ENCODE measurements at places on chromosomes 6 and 20.

DNA sequence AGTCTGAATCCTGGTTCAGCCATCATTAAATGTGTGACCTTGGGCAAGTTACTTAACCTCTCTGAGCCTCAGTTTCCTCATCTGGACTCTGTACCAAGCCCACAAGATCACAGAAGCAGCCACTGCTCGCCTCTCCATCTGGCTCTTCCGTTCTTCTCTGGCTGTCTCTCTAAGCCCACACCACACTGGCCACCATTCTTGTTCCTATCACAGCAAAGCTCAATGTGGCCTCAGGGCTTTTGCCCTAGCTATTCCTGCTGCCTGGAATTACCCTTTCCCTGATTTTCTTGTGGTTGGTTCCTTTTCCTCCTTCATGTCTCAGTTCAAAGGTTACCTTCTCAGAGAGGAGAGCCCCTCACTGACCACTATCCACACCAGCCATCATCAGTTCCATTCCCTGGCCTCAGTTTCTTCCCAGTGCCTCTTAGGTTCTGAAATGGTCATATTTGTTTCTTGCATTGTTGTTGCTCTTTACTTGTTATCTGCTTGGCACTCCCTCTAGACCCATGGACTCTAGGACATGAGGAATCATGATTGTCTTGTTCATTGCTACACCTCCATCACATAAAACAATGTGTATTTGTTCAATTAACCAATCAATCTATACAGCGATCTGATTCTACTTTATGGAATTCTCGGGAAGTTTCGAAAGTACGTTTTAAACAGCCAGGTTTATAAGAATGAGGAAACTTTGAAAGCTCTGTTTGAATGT, 56.5 kb upstream of the PTPN1 start:
- DNase-seq, result no peak

- no peak for DNase-seq
Observed at GRCh38 chr20:4026093-4026601, 10.8 kb upstream of the RNF24 start.

DNA sequence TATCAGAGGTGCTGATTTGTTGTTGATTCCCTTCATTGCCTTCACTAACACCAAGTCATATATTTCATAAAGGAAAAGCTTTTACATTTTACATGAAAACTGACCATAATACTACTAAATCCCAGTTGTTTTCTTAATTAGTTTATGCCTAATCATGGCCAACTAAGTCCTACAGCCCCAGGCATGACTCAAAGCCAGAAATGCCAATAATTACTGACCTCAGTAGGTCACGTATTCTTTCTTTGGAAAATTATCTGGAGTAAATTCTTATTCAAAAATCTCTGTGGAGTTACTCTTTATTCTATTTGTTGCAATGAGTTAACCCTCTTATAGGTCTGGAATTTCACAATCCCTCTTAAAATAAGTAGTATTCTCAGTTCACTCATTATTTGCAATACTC, 13.5 kb upstream of the MYB start:
- DNase-seq, result no peak

- DNase-seq, result no peak
Observed at GRCh38 chr6:52201046-52201445, 14.9 kb downstream of the IL17A start.

DNA sequence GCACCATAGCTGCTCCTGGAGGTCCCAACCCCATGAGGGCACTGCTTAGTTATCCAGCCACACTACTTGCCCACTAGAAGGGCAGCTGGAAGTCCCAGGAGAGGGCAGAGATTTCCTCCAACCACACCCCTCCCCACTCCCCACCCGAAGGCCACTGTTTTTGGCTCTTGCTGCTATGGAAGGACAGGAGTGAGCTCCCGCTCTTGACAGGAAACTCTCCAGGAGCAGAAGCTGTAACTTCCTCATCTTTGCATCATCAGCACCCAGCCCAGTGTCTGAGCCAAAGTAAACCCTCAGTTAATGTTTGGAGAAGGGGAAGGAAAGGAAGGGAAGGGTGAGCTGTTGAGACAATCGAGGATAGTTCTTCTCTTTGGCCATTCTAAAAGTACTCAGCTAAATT, 120.7 kb downstream of the MTFR2 start:
- DNase-seq, result no peak

- DNase-seq, result no peak
Observed at GRCh38 chr6:107931894-107932293, 26.1 kb downstream of the SEC63 start.

GRCh38 chr6:151690303-151690702, 117.2 kb upstream of the ESR1 start:
- no peak for DNase-seq

DNA sequence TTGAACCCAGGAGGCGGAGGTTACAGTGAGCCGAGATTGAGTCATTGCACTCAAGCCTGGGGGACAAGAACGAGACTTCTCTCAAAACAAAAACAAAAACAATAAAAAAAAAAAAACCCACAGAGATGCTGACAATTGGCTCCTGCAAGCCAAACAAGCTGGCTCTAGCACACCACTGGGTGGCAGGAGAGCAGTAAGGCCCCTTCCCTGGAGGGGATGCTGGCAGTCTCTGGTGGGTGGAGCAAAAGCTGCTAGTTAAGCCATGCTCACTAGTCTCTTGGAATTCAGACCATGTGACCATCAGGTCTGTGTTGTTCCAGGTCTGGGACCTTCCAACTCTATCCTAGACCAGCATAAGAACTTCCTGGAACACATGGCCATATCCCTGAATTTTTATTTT, 18.9 kb upstream of the DSN1 start:
- DNase-seq, result peak; percentile 60

GRCh38 chr6:117371492-117371891, 54.2 kb downstream of the ROS1 start:
- DNase-seq, result no peak

GRCh38 chr20:49308875-49309274, 31.0 kb upstream of the ZNFX1 start:
- no peak for DNase-seq

- DNase-seq, result no peak
Observed at GRCh38 chr6:64644024-64644423, 1008.4 kb downstream of the PHF3 start.

GRCh38 chr20:56816349-56816748, 187.2 kb downstream of the TFAP2C start:
- DNase-seq, result no peak

- DNase-seq, result no peak
Observed at GRCh38 chr6:42332916-42333315, 115.3 kb upstream of the MRPS10 start.

- DNase-seq, result no peak
Observed at GRCh38 chr20:955111-955510, 39.0 kb upstream of the ANGPT4 start.

DNA sequence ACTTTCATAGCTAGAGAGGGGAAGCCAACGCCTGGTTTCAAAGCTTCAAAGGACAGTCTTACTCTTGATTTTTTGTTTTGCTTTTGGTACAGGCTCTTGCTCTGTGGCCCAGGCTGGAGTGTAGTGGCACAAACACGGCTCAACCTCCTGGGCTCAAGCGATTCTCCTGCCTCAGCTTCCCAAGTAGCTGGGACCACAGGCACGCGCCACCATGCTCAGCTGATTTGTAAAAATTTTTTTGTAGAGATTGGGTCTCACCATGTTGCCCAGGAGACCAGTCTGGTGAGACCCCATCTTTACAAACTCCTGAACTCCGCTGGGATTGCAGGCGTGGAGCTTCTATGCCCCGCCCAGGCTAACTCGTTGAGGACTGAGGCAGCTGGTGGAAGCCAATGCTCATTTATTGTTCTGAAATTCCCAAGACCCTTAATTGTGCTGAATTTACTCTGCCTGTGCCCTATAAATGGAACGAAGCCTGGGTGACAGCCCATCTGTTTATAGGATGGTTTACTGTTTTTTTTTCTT, 18.0 kb downstream of the SRSF3 start:
- no peak for DNase-seq

DNA sequence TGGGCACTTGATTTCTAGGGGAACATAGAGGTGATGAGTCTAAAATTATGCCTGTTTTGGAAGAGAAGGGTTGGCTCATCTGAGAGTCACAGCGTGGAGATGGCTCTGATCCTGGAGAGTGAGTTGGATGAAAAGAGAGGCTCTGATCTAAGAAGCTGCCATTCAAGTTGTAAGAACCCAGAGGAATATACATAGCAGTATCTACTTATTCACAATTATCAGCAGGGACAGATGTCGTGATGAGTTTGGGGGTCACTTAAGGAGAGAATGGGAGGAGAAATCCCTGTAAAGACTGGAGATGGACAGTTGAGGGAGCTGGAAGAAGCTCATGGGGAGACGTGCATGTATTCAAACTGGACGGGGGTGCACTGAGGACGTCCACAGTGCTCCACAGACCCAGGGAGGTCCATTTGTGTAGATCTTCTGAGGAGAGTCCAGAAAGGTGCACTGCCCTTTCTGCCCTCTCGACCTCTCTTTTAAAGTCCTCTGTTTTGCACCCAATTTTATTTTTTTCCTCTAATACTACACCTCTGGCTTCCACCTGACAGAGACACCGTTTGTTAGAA, 124.7 kb upstream of the SSTR4 start:
- DNase-seq, result no peak

GRCh38 chr6:53796791-53797190, 2.0 kb downstream of the LRRC1 start:
- peak; percentile 59 for DNase-seq

DNA sequence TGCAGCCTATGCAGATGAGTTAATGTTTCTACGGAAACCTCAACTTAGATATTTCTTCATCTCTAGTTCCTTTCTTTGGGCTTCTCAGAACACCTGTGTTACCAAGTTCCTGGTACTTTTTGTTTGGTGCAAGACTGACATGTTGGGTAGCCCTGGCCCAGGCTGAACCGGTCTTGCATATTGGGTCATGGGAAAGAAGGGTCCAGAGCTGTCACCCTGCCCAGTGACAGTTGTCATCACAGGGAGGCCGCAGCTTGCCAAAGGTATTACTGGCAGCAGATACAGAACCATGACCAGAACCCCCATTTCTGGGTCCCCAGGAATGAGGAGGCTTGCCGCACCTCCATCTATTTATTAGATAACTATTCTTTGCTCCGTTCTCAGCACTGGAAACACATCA, 40.2 kb downstream of the PDYN start:
- DNase-seq, result no peak

- DNase-seq, result no peak
Observed at GRCh38 chr6:105301072-105301503, 101.8 kb downstream of the PREP start.

- peak; percentile 75 for DNase-seq
Observed at GRCh38 chr6:44116641-44117382, 10.4 kb downstream of the MRPL14 start.

- peak; percentile 49 for DNase-seq
Observed at GRCh38 chr6:32774426-32774825, 11.1 kb upstream of the HLA-DQB2 start.

DNA sequence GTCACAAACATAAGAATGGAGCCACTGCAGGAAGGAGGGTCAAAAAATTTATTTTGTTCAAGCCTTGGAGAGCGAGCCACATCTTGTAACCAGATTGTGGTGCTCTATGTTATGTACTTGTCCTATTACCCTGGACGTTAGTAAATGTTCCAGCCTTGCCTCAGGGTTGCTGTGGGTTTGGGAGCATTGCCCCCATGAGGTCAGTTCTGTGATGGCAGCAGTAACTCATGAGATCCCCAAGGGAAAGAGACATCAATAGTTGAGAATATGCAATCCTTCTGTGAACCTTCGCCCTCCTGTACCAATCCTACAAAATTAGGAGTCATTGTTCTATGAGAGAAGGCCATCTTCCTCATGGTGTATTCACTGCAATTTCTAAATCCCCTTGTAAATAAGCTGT, 16.4 kb upstream of the CFAP206 start:
- peak; percentile 35 for DNase-seq

- no peak for DNase-seq
Observed at GRCh38 chr20:32192698-32193097, 14.8 kb downstream of the PLAGL2 start.

DNA sequence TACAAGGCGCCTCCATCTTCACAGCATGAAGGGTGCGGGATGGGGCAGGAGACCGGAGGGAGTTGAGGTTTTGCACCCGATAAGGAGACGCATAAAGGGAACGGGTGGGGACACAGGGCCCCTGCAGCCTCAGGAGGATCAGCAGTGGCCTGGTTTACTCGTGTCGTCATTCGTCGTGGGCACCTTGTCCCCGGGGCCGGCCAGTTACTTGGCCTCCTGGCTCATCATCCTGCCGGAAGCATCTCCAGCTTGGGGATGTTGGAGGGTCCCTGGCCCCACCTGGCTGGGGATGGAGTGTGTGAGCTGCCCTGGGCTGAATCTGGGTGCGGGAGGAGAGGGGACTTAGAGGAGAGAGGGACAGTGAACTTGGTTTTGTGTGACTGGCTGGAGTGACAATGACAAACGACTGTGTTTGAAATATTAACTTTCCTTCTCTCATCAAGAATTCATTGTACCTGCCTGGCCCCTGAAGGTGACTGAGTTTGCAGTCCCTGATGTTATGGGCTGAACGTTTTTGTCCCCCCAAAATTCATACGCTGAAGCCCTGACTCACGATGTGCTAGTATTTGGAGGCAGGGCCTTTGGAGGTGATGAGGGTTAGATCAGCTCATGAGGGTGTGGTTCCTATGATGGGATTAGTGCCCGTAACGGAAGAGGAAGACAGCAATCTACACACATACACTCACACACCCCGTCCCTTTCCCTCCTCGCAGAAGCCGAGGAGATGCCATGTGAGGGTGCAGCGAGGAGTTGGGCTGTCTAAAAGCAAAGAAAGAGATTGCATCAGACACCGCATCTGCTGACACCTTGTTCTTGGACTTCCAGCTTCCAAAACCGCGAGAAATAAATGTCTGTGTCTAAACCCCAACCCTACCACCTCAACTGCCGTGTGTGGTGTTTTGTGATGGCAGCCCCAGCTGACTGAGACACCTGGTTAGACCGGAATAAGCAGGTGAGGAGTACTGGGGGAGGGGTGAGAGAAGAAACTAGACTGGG, 65.0 kb upstream of the MAP3K4 start:
- no peak for DNase-seq

DNA sequence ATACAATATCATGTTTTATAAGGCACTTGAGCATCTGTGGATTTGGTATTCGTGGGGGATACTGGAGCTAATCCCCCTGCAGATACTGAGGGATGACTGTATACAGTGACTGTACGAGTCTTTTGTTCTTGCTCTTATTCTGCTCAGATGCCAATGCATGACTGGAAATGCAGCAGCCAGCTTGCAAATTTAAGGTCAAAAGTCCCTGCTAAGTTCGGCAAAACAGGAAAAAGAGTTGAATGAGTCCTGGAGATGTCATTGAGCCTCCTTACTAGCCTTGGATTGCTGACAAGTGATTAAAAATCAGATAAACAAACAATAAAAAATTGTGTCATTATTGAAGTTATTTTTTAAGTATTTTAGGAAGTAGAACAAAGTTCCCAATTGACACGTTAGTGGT, 599.3 kb upstream of the IMPG1 start:
- no peak for DNase-seq

DNA sequence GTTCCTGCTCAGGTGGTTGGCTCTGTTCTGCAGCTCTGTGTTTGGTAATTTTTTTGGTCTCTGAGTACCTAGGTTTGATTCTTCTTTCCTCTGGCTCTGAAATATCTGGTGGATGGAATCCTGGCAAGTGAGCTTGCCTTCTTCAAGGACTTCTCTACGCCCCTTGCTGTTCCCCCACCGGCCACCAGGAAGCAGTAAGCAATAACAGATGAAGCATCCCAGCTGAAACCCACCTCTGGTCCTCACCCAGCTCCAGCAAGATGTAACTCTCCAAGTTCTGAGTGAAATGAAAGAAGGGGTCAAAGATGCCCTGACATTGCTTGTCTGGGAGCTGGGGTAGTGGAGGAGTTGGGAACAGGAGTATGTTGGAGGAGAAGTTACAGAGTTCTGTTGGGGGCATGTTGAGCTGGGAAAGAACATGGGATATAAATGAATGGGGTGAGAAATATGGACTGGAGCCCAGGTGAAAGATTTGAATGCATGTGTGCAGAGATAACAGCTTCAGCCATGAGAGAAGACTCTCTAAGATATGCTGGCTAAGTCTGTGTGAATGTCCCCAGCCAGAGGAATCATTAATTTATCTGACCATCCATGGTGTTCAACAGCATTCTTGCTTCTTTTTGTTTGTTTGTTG, 51.3 kb upstream of the GLP1R start:
- peak; percentile 5 for DNase-seq

Measured in bronchial epithelial cell (primary cell).